WERI-Rb-1 (cell line): ENCODE measurements at places on chromosomes 16 and 17.

GRCh38 chr17:44976206-44976605 lies 8.1 kb upstream of the C1QL1 start:
- peak; percentile 58 for DNase-seq

- peak; percentile 89 for DNase-seq
These were observed 22.3 kb upstream of the RBBP6 start for GRCh38 chr16:24516900-24517669.

DNA sequence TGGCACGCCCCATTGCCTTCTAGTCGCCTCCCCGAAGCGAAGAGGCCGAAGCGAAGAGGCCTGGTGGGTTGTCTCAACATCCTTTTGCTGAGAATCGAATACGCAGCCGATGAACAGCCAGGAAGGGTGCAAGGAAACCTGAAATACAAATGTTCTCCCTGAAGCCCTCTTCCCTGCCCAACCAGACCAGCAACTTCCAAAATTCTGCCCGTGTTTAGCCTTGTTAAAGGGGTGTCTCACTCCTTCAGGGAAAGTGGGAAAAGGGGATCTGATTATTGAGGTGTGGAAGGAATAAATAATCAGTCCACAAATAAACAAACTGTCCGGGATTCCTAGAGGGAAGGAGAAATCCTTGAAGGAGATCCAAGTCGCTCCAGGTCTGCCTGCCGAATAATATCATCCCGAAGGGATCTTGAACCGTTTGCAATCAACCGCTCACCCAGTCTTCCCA lies 1.4 kb upstream of the FOXC2 start:
- DNase-seq: no peak

DNA sequence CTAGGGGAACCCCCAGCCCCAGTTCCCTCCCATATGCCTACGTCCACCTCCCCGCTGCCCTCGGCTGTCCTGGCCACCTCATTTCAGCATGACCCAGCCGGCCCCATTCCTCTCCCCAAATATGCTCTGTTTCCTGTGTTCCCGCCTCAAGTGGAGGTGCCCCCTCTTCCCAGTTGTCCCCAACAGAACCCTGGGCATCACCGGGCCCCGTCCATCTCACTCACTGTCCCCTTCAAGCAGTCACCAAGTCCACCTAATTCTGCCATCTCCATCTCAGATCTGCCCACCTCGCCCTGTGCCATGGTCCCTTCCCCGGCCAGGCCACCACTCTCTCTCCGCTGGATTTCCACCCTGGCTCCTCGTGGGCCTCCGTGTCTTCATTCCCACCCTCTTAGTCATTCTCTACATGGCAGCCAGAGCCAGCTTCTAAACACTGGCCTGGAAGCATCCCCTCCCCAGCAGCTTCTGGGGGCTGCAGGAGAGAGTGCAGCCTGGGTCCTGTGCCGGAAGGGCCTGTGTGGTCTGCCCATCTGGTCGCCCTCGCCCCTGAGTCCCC lies 12.8 kb downstream of the CDK3 start:
- DNase-seq: no peak

DNA sequence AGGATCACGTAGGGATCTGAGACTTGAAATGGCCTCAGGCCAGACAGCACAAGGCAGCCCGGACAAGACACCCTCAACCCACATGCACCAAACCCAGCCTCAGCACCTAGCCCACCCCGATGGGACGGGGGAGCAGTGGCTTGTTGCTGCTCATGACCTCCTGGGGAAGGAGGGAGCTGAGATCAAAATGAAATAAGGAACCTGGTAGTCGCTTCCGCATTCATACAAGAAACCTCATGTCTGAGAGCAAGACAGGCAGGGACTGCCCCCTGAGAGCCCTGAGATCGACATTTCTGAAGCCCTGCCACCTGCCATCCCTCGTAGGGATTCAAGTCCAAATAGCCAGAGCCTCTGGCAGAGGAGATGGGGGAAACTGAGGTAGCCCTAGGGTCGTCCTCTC lies 5.7 kb upstream of the CEP131 start:
- DNase-seq: no peak

DNA sequence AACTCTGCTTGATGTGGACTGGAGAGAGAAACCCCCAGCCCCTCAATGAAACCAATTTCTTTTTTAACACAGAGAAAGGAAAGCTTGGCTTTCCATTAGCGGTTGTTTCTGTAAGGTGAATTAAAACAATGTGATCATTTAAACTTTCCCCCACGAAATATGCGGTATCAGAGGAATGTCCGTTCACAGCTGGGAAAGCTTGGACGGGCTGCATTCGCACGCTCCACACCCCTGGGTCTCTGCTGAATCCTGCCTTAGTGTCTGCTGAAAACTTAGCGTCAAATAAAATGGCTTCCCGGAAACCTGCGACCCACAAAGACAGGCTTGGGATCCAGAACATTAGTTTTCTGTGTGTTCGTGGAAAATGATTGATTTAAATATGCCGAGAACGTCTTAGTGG lies 71.7 kb downstream of the C16orf95 start:
- no peak for DNase-seq

DNA sequence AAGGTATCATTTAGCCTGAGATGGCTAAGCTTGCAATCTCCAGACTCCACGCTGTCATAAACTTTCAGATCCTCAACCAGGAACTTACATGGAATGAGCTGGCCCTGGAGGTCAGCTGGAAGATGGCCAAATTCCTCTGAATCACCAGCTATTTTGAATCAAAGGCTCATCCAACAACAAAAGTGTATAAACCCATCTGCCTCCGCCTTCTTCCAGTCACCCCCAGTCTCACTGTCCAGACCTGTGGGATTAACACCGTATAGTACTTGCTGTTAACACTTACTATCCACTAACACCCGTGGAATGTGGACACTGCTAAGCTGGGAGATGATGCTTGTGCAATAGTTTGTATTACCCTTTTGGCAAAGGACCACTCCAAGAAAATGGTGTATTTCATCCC lies 1.9 kb upstream of the LCMT1 start:
- DNase-seq: no peak

- DNase-seq: no peak
These were observed 26.4 kb downstream of the TTLL6 start for GRCh38 chr17:48790607-48791127.

DNA sequence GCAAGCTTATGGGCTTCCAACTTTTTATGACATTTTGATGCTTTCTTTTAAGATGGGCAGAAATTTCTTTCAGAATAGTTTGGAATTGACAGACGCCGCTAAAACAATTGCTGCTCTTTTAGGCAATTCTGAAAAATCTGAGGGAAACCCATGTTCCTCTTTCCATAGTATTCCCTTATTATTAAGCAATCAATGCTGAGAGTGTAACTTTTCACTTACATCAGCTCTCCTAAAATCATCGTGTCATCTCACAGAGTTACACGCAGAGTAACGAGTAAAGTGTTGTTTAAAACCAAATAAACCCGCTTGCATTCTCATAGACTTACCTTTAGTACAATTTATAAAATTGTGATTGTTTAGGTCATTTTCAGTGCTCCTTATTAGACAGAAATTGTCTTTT lies 150.6 kb downstream of the MAF start:
- no peak for DNase-seq

- no peak for DNase-seq
These were observed 426.8 kb upstream of the DYNLRB2 start for GRCh38 chr16:80113873-80114574.

- DNase-seq: no peak
These were observed 66.9 kb upstream of the TNRC6C start for GRCh38 chr17:77891602-77892001.

DNA sequence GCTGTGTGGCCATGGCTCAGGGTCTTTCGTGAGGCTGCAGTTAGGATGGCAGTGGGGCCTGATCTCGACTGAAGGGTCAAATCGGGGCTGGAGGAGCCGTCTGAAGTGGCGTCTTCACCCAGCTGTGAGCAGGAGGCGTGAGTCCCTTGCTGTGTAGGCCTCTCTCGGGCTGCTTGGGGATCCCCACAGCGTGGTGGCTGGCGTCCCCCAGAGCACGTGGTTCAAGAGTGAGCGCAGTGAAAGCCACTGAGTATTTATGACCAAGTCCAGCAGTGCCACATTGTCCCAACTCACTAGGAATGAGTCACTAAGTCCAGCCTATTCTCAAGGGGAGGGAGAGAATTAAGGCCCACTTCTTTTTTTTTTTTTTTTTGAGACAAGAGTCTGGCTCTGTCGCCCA lies 11.7 kb upstream of the TCF25 start:
- DNase-seq: no peak

GRCh38 chr17:77087650-77088454 lies 52.9 kb upstream of the SEC14L1 start:
- DNase-seq: no peak

DNA sequence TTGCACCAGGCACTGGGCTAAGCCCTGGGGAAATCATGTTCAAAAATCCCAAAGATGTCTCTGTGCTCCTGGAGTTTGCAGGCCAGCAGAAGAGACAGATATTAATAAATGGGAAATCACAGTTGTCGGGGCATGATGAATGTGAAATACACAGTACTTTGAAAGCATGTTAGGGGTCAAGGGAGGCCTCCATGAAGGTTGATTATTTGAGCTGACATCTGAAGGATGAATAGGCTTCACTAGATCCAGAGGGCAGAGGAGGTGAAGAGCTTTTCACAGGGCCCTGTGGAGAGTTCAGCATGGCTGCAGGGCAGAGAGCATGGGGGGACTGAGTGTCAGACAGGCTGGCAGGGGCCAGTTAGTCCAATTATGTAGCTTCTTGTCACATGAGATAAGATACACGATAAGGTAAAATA lies 2.6 kb downstream of the ANKRD40CL start:
- peak; percentile 81 for DNase-seq

GRCh38 chr16:57345021-57345420 lies 13.6 kb upstream of the CCL22 start:
- no peak for DNase-seq

DNA sequence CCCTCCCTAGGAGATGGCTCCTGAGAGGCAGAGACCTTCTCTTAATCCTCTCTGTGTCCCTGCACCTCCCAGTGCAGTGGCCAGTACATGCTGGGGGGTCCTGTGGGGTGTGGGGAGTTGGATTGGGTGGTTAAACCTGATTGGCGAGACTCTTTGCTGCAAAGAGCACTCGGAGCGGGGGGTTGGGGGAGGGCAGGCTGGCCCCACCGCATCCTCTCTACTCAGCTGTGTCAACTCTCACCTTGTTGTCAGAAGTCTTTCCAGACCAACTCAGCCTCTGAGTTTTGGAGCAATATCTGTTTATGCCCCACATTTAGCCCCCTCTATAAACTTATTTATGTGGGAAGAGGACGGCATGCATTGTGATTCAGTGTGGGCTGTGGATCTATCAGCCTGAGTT lies 40.0 kb downstream of the SMARCE1 start:
- no peak for DNase-seq
